Hepatocyte (in vitro differentiated cells): ENCODE measurements at places on chromosomes 4 and X. TPM values are rescaled to one million over a fixed set of nuclear protein-coding genes. Genes with fewer than 3 reads are reported as not detected.

- H3K4me3 ChIP-seq = no peak overlapping the region
- no peak overlapping the region for H3K27ac ChIP-seq
Observed at GRCh38 chrX:16120431-16120830, 2.9 kb upstream of the GRPR start.

DDIT4L gene
- total RNA-seq = 3.6 and 4.4 TPM in 2 replicates

GABRG1 gene
- not detected in 2 replicates for total RNA-seq

DNA sequence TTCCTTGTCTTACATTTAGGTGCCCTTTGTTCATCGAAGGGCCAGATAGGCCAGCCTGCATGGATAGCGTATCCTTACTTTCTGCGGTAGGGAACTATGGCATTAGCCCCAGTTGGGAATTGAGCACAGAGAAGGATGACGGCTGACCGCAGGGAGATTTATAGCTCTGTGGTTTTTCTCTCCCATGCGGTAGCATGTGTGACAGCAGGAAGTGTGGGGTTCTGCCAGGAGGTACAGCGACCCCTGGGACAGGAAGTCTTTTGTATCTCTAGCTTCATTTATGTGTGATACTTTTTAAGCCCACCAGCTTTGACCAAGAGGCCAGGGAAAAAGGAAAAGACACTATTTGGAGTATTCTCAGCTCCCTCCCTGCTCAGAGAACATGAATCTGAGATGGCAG lies 33.1 kb downstream of the GAB3 start:
- H3K36me3 ChIP-seq = no peaks in the 10 kb centered on the region
- H3K4me1 ChIP-seq = no peaks in the 10 kb centered on the region
- DNase-seq = no peak
- no peak overlapping the region for H3K4me3 ChIP-seq

MAGEB17 gene
- total RNA-seq = 0.20 TPM in 1 of 2 replicates, not detected in the other

DNA sequence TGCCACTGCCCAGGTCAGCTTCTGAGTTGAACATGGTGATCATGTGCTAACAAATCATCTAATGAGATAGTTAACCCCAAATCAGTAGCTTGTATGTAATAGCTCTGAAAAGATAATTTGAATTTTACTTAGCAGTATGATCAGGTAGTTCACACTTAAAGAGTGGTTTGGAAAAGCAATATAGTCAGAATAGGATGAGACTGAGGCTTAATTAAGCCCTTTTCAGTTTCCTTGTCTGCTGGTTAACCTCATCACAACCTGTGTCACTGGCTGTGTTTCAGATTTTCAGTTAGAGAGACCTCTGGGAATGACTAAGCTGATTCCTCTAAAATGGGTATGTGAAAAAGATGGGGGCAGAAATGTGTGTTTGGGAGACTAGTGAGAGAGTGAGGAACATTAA lies 38.1 kb downstream of the GPR174 start:
- no peak overlapping the region for H3K27ac ChIP-seq
- H3K27me3 ChIP-seq = no peaks in the 10 kb centered on the region
- H3K4me1 ChIP-seq = no peaks in the 10 kb centered on the region
- no peak for DNase-seq

RXFP1 gene
- not detected in 2 replicates for total RNA-seq
